ENCODE measurements at places on chromosomes 3 and 15.

GRCh38 chr15:64930778-64931371 is 19.2 kb downstream of the ANKDD1A start:
- DNase-seq = peak; percentile 14

DNA sequence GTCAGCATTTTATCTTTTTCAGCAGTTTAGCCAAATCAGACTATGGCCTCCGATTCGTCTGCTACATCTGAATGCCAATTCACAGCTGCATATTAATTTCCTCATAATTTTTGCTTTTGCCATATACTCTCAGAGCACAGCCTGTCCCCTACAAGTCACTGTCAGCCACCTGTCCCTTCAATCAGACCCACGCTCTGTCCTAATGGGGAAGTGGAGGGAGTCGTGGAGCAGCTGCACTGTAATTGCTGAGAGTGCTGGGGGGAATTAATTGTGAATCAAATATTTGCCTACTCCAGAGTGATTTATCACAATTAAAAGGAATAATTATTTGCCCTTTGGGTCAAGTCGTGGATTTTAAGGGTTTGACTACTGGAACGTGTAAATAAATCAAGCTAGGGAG is 75.5 kb downstream of the EBLN2 start:
- DNase-seq = peak; percentile 66

- no peak for DNase-seq
These were observed 16.3 kb upstream of the ST3GAL6 start for GRCh38 chr3:98746882-98747281.

DNA sequence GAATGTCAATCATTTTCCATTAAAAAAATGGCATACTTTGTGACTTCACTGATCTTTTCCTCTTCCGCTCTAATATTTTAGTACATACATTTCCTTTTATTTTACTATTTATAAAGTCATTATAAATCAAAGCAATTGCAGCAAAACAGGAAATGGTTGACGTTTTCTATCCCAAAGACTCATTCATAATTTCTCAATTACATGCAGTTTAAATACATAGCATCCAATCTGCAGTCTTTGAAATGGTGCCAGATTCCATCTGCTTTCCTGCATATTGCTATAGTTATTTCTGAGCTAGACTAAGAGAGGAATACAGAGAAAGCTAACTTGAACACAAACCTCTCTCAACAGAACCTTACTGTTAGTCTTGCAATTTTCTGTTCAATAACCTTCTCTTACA is 179.8 kb downstream of the ZPLD1 start:
- no peak for DNase-seq

- no peak for DNase-seq
These were observed 34.7 kb downstream of the GBE1 start for GRCh38 chr3:81726735-81727134.

DNA sequence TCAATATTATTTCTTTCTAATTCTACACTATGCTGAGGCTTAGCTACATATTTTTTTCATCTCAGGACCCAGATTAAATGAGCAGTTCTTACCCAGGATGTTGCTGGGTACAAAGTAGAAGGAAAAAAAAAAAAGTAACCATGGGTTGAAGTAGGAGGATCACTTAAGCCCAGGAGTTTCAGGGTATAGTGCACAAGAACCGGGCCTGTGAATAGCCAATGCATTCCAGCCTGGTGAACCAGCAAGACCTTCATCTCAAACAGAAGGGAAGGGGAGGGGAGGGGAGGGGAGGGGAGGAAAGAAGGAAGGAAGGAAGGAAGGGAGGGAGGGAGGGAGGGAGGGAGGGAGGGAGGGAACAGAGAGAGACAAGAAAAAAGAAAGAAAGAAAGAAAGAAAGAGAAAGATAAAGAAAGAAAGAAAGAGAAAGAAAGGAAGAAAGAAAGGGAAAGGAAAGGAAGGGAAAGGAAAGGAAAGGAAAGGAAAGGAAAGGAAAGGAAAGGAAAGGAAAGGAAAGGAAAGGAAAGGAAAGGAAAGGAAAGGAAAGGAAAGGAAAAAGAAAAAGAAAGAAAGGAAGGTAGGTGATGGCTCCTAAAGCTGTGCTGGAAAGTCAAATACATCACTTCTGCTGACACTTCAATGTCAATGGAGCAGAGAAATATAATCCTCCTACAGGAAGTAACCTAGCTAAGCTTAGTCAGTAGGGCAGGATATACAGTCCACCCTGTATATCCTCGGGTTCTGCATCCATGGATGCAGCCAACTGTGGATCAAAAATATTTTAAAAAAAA is 206.8 kb upstream of the TGFBR2 start:
- no peak for DNase-seq

DNA sequence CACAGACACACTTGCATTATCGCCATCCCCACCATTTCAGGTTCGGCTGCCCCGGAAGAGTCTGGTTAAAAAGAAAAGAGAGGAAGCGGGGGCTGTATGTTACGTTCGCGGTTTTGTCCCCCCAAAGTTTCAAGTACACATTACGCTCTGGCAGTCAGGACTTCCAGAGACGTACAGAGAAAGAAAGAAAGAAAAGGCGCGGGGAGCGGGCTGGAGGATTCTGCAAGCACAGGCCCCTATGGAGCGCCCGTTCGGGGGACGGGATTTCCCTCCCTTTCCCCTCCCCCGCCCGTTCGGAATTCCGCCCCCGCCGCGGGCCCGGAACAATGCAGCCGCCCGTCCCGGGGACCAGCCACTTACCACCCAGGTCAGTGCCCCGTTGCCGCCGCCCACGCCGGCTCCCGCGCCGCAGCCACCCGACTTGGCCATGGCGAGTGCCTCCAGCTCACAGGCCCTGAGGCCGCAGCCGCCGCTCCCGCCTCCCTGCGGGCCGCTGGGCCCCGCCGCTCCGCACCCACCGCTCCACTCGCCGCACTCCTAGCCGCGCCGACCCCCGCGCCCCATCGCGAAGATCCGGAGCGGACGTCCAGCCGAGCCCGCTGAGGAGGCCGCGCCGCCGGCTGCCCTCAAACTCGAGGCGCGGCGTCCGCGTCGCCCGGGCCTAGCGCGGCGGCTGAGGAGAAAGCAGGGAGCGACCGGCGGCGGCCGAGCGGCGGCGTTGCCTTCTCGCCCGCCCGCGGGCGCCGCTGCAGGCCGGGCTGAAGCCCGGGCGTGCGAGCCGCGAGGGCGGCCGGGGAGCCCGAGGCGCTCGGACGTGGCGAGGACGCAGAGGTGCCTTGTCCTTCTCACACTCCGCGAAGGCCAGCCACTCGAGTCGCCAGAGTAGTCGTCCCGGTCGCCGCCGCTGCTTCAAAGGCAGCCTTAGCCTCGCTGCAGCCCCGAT is 567 bp downstream of the TOP2B start:
- DNase-seq = peak; percentile 63

DNA sequence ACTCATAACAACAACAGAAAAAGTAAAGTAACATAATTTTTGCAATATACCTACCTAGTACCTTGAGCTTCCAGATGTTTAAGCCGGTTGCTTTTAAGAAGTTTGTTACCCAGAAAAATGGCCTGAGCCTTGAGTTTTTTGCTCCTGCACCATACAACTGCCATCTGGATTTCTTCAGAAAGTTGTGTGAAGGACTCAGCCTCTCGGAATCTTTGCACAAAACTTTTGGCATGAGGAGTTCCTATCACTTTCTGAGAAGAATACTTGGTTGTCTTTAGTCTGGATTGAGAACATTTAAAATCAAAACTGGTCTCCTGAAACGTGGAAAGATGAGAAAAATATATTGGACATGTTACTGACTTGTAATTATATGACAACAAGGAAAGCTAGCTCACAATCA is 17.3 kb downstream of the GTPBP8 start:
- DNase-seq = no peak

GRCh38 chr3:161422171-161422700 is 50.9 kb upstream of the SPTSSB start:
- peak; percentile 38 for DNase-seq

DNA sequence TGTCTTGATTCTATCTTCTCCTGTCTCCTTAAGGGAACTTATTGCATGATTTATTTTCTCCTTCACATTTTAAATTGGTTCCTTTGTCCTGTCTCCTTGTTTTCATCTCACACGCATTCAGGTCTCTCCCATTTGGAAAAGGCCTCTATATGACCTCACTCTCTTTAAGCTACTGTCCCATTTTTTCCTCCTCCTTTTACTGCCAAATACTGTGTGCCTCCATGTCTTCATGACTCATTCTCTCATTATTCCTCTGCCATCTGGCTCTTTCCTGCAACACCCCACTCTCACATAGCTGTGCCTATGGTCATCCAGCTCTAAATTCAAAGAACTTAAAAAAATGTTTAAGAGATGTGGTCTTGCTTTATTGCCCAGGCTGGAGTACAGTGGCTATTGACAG is 48.0 kb downstream of the TYRO3 start:
- peak; percentile 50 for DNase-seq

DNA sequence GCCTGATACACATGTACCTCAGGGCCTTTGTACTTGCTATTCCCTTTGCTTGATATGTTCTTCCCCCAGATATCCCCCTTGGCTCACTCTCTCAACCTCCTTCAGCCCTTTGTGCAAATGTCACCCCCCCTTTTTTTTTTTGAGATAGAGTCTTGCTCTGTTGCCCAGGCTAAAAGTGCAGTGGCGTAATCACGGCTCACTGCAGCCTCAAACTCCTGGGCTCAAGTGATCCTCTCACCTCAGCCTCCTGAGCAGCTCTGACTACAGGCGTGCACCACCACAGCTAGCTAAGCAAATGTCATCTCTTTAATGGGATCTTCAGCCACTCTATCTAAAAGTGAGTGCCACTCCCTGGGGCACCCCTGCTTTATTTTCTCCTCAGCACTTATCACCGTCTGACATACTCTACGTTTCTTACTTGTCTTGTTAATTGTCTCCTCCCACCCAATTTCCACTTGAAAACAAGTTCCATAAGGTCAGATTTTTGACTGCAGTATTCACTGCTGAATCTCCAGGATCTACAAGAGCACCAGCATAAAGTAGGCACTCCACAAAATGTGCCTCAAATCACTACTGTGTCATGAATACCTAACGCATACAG is 14.6 kb downstream of the IP6K2 start:
- DNase-seq = no peak

DNA sequence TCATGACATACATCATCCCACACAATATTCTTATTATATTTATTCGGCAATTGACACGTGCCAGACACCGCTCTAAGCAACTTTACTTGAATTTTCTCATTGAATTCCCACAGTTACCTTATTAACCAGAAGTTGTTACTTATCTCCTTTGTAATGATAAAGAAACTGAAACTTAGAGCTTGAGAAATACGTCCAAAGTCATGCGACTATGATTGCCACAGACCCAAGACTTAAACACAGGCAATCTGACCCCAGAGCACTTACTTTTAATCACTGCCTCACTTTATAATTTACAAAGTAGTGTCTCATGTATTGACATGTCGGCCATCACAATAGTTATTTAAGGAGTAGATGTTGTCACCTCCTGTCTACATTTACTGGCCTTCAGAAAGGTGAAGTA is 64.7 kb downstream of the ATP13A4 start:
- DNase-seq = no peak

DNA sequence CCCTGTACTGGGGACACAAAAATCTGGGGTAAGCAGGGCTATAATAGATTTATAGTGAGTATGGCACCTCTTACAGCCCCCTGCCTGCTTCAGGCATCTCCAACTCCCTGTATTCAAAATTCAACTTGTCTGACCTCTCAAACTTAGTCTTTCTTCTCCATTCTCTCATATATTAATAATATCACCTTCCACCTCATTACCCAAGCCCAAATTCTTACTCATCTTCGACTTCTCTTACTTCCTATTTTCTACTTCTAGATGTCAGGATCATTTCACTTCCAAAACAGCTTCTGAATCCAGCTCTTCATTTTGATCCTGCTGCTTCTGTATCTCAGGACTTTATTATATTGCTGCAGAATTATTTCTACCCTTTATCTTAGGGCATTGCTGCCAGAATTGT is 290.7 kb downstream of the CHST2 start:
- DNase-seq = no peak

GRCh38 chr3:197539651-197540051 is 16.1 kb downstream of the BDH1 start:
- no peak for DNase-seq

DNA sequence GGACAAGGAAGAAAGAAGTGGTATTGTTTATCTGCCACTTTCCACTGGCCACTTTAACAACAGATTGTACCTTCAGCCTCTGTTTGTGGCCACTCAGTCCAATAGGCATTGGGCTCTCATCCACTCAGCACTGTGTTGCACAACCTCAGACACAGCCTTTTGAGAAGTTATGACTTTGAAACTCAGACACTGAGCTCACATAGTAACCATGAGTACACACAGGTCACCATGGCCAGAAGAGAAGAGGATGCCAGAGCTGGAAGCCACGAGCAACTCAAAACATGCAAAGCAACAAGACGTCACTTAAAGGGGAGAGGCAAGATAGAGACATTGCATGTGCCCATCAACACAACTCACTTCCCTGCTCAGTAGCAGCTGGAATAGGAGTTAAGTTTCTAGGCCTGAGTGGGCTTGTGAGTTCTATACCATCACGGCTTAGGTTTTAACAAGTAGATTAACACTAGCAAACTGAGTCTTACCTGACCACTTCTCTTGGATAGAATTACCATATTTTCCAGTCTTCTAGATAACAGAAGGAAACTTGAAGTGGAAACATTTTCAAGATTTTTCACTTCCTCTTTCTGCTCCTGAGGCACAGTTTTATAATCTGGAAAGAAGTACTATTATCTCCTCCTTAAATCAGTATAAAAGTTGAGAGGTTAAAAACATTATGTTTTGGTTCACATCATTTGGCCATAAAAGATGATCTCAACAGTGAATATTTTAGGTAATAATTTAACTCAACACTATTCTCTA is 103.5 kb downstream of the IMPG2 start:
- no peak for DNase-seq

DNA sequence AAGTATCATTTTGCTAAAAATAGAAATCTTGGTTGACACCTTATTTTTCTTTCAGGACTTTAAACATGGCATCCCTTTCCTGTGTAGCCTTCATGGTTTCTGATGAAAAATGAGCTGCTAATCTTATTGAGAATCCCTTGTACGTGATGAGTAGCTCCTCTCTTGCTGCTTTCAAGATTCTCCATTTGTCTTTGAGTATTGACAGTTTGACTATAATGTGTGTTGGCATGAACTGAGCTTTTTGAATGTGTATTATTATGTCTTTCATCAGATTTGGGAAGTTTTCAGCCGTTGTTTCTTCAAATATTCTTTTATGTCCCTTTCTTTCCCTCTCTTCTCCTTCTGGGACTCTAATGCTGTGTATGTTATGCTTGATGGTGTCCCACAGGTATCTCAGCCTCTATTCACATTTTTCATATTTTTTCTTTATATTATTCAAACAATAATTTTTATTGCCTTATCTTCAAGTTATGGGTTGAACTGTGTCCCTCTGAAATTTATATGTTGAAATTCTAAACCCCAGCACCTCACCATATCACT is 4.1 kb upstream of the C3orf22 start:
- no peak for DNase-seq

DNA sequence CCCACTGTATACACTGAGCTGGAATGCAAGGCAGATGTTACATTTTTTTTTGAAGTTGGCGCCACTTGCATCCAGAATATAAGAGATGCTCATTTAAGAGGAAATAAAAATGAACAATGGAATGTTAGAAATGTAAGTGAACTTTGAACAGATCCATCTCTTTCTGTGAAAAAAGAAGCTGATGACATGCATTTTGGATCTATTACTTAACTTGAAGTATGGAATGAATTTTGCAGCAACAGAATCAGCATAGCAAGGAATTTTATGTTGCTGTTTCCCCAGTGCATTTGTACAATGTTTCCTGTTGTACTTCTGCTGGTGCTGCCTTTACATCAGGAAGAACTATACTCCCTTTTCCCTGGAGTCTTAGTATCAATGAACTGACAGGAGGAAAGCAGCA is 178.2 kb downstream of the LSAMP start:
- no peak for DNase-seq

GRCh38 chr15:62147551-62147950 is 17.5 kb downstream of the C2CD4B start:
- DNase-seq = no peak

- DNase-seq = no peak
These were observed 95.6 kb upstream of the BCL6 start for GRCh38 chr3:187840856-187841255.

All from myocyte (in vitro differentiated cells).